ENCODE measurements at places on chromosomes 12 and 14.

DNA sequence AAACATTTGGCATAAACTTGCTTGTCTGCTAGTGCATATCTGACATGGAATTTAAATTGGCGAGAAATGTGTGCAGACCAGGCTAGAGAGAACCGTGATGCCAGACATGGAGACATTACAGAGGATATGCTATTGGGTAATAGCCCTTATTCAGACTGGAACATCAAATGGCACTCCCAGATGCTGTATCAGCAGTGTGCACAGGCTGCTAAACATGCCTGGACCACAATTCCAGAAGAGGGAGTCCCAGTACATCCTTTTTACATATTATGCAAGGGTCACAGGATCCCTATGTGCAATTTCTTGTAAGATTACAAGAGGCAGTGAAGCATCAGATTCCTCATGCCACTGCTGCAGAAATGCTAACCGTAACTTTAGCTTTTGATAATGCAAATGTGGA lies 354.5 kb upstream of the FOXG1 start:
- no peak for DNase-seq

DNA sequence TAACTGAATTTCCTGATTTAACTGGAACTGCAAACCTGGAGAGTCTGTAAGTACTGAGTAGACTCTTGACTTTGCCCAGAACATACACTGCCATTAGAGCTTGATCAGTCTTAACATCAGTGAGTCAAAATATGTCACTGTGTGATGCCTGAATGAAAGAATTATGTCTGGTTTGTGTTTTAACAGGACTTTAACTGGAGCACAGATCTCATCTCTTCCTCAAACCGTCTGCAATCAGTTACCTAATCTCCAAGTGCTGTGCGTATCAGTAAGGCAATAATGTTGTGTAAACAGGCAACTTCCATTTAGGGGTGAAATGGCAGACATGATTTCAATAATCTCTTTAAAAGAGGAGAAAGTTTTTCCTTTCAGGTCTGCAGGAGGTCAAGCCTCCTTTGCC lies 97.0 kb downstream of the ZFC3H1 start:
- no peak for DNase-seq

GRCh38 chr14:82647088-82647810 lies 1113.6 kb upstream of the SEL1L start:
- no peak for DNase-seq

GRCh38 chr14:90554341-90554740 lies 157.5 kb downstream of the CALM1 start:
- DNase-seq = no peak

DNA sequence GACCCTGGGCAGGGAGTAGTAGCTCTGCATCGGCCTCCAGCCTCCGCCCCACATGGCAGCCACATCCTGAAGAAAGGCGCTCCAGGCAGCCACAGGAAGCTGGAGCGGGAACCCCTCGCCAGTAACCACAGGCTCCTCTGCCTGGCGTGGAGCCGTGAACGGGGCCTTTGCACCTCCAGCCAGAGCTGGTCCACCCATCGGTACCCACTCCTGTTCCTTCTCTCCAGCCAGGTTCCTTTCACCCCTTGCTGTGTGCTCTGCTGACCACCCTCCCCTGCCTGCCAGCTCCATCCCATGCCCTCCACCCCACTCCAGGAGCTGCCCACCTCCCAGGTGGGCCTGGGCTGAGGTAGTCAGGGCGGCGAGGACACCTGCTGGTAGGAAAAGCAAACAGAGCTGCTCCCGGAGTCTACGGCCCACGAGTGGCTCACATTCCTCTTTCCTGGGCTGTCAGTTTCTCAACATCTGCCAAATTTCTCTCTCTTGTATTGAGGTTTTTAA lies 2.7 kb downstream of the TGFB3 start:
- DNase-seq = no peak

- no peak for DNase-seq
These were observed 53.3 kb upstream of the IGF1 start for GRCh38 chr12:102533483-102534215.

Data from MM.1S (cell line).